ENCODE measurements at places on chromosomes 11 and 22. TPM values are rescaled to one million over a fixed set of nuclear protein-coding genes. Genes with fewer than 3 reads are reported as not detected.
A peak's percentile ranks its signal among the peaks of the same experiment; 100 is the strongest.

GRCh38 chr22:48605856-48606481 is 1221.7 kb downstream of the BRD1 start:
- H3K27me3 ChIP-seq = no peaks in the 10 kb centered on the region
- no peak overlapping the region for H3K4me3 ChIP-seq
- no peaks in the 10 kb centered on the region for H3K36me3 ChIP-seq
- no peaks in the 10 kb centered on the region for H3K4me1 ChIP-seq
- no peak for DNase-seq

GRCh38 chr11:19380375-19380774 is 139.6 kb upstream of the E2F8 start:
- no peak for DNase-seq
- H3K4me3 ChIP-seq = no peak overlapping the region
- H3K27ac ChIP-seq = peak overlapping the region; percentile 78
- no peaks in the 10 kb centered on the region for H3K36me3 ChIP-seq
- H3K4me1 ChIP-seq = peaks cover 7% of the 10 kb centered on the region
- peaks cover 3% of the 10 kb centered on the region for H3K27me3 ChIP-seq

DNA sequence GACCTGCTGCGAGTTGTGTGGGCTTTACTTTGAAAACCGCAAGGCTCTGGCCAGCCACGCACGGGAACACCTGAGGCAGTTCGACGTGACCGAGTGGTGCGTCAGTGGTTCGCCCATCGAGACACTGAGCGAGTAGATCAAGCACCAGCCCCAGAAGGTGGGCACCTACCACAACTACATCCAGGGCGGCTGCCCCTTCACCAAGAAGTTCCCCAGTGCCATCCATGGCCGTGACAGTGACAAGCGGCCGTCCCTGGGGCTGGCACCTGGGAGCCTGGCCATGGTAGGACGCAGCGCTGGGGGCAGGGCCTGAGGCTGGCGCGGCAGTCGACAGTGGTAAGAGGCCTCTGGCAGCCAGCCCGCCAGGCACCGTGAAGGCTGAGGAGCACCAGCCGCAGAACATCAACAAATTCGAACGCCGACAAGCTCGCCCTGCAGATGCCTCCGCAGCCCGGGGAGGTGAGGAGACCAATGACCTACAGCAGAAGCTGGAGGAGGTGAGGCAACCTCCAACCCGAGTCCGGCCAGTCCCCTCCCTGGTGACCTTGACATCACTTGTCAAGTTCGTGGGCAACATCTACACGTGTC is 545.2 kb upstream of the CCDC179 start:
- peak; percentile 84 for DNase-seq
- H3K27ac ChIP-seq = no peak overlapping the region
- H3K4me1 ChIP-seq = no peaks in the 10 kb centered on the region
- no peaks in the 10 kb centered on the region for H3K27me3 ChIP-seq

GRCh38 chr11:32983506-32983905 is 32.2 kb upstream of the DEPDC7 start:
- no peak overlapping the region for H3K4me3 ChIP-seq
- H3K36me3 ChIP-seq = no peaks in the 10 kb centered on the region
- no peak for DNase-seq
- H3K4me1 ChIP-seq = peaks cover 8% of the 10 kb centered on the region

DNA sequence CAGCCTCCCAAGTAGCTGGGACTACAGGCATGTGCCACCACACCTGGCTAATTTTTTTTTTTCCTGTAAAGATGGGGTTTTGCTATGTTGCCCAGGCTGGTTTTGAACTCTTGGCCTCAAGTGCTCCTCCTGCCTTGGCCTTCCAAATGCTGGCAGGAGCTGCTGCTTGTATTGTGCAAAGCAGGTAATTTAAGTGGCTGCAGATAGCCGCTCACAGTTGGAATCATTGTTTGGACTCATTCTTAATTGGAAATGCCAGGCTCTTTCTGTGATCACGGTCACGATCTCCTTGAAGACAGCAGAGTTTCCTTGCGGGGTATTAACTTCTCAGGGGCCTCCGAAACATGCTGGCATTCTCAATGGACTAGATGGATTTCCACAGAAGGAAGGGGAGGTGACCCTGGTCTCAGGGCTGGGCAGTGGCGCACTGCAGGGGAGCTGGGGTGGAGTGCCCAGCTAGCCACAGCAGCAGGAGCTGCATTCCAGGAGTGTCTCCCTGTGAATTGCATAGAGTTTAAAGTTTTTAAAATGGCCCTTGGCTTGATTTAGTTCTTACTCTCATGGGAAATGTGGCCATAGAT is 136.1 kb downstream of the MORC2 start:
- H3K27me3 ChIP-seq = no peaks in the 10 kb centered on the region
- no peaks in the 10 kb centered on the region for H3K36me3 ChIP-seq
- no peak for DNase-seq
- H3K27ac ChIP-seq = no peak overlapping the region
- peaks cover 25% of the 10 kb centered on the region for H3K4me1 ChIP-seq

DNA sequence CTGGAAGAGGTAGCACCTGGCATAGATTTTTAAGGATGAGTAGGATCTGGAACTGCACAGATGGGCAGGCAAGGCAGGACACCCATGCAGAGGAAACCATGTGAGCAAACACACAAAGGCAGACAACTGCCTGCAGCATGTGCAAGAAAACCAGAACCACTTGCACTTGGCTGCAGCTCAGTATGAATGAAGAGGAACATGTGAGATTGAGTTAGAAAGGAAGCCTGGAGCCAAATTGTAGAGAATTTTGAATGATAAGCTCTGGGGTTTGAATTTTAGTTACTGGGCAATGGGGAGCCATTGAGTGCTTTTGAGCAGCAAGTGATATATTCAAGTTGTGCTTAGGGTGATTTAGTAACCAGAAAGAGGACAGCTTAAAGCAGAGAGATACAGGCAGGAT is 583.4 kb downstream of the SOX6 start:
- H3K36me3 ChIP-seq = no peaks in the 10 kb centered on the region
- H3K4me3 ChIP-seq = no peak overlapping the region

DNA sequence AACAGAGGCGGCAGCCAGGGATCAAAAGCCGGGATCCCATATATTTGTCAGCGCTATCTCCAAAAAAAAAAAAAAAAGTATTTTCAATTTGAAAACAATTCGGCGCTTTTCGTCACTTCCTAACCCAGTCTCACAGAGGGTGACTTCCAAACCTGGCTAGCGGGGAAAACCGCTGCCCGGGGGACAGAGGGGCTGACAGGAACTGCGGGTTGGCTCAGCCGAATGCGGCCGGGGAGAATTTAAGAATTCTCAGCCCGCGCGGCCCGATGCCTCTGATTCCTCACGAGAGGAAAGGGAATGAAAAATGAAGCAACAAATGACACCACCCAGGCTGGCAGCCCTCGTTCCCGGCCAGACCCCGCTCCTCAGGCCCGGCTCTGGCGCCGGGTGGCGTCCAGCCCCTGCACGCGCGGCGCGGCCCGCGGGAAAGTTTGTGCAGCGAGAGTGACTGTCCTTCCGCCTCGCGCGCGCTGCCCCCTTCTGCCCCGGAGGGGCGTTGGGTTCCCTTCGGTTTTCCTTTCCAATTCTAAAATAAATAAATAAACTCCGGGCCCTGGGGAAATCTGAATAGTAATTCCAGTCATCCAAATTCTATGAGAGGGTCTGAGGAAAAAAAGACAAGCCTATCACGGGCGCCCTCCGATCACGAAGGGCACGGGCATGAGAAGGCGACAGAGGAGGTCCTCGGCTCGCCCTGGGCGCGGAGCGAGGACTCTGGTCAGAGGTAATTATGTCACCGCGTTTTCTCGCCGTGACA is 4.8 kb upstream of the PAX6 start:
- DNase-seq = no peak
- peak overlapping the region; percentile 54 for H3K4me3 ChIP-seq
- no peaks in the 10 kb centered on the region for H3K36me3 ChIP-seq

DNA sequence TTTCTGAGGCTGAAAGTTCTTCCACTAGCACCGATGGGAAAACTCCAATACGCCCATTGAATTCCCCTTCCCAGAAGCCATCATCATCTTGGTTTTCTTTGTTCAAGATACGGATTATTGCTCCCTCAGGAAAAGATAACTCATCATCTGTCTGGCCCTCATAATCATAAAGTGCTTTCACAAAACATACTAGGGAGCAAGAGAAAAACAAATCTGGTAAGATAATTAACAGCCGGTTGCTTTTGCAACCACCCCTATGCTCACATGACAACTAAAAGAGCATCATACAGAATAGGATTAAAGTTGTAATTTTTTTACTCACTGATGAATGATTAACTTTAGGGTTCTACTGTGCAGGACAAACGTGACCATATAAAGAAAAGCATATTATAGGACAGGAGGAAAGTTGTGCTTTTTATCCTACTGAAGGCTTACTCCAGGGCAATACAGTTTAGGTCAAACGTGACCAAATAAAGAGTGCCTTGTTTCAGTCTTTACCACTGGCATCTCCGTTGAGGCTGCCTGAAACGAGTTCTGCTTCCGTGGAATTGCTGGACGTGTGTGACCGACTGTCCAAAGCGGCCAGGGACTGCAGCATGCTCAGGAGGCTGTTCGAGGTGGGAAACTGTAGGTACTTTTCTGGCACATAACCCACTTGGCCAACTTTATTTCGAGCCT is 28.6 kb downstream of the ATG16L2 start:
- no peak for DNase-seq
- H3K4me3 ChIP-seq = no peak overlapping the region
- peaks cover 36% of the 10 kb centered on the region for H3K4me1 ChIP-seq
- H3K36me3 ChIP-seq = peaks cover 46% of the 10 kb centered on the region
- no peaks in the 10 kb centered on the region for H3K27me3 ChIP-seq
- H3K27ac ChIP-seq = no peak overlapping the region

GRCh38 chr11:31821766-31822165 is 10.6 kb upstream of the PAX6 start:
- H3K4me3 ChIP-seq = no peak overlapping the region
- peaks cover 82% of the 10 kb centered on the region for H3K27me3 ChIP-seq
- H3K4me1 ChIP-seq = peaks cover 13% of the 10 kb centered on the region
- no peak overlapping the region for H3K27ac ChIP-seq
- DNase-seq = no peak
- peaks cover 4% of the 10 kb centered on the region for H3K36me3 ChIP-seq

DNA sequence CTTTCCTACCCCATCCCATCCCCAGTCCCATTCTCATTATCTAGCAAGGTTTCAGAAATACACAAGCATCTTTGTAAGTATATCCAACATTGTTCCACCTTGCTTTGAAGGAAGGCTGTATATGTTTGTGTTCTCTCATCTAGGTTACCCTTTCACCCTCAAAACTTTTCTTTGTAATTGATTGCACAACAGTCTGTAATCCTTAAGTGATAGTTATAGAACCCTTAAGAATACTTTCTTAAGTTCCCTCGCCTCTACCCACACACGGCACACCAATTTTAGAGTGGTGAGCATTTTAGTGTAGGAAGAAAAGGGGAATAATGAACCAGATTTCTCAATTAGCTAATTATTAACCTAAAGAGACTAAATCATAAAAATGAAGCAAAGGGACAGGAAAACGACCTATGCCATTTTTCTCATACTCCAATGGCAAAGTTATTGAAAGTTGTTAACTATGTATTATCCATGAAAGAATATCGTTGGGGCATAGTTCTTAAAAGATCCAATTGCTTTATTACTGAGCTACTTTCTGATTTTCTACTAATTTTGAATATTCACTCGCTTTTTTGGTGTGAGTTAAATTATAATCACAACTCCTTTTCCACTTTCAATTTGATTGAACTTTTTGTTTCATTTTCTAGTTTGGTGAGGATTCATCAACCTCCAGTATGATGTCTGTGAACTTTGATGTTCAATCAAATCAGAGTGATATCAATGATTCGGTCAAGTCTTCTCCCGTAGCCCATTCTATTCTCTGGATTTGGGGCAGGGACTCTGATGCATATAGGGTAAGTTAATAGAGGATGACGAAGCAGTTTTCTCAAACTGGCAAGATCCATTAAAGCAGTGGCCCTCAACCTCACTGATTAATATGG is 44.9 kb downstream of the TTC17 start:
- no peaks in the 10 kb centered on the region for H3K27me3 ChIP-seq
- no peak overlapping the region for H3K27ac ChIP-seq
- no peak for DNase-seq
- peaks cover 41% of the 10 kb centered on the region for H3K36me3 ChIP-seq
- H3K4me1 ChIP-seq = no peaks in the 10 kb centered on the region

DNA sequence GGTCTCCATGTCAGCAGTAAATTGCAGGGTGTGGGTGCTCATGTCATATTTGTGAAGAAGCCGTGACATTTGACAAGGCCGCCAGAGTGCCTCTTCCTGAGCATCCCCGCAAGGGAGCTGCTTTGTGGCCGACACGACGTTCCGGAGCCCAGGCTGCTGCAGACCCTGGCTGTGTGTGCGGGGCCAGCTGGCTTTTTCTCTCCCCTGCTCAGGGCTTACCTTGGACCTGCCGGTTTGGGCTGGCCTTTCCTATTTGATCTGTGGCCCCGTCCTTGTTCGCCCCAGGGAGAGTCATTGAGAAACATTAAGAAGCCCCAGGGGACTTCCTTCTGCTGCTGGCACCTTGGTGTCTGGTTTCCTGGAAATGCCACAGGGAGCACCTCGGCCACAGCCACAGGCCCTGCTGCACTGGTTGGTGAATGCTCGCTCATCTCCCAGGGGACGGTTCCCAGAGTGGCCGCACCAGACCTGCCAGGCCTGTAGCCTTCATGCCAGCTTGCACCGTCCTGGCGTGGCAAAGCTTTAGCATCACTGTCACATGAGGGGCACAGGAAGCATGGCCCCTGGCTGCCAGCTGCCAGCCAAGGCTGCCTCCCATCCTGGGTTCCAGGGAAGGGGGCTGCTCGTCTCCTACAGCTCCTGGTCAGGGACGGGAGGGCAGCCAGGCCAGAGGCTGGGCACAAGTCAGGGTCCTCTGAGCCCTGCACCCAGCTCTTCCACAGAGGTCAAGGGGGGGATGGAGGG is 5.4 kb downstream of the GRK2 start:
- DNase-seq = peak; percentile 75
- no peak overlapping the region for H3K4me3 ChIP-seq
- H3K27me3 ChIP-seq = no peaks in the 10 kb centered on the region
- H3K4me1 ChIP-seq = peaks cover 56% of the 10 kb centered on the region

- no peak overlapping the region for H3K27ac ChIP-seq
- H3K36me3 ChIP-seq = no peaks in the 10 kb centered on the region
- H3K27me3 ChIP-seq = no peaks in the 10 kb centered on the region
- DNase-seq = no peak
Measured at GRCh38 chr11:5286901-5287300, 14.8 kb downstream of the OR51B4 start.

The ART1 gene
- total RNA-seq = not detected

The PMM1 gene
- total RNA-seq = 48.2 TPM

The OPCML gene
- 2.7 TPM for total RNA-seq

The KRTAP5-3 gene
- not detected for total RNA-seq

The DUSP8 gene
- 12.1 TPM for total RNA-seq

The GGTLC3 gene
- total RNA-seq = not detected

The PAX6 gene
- not detected for total RNA-seq

The PGA5 gene
- total RNA-seq = not detected

The MYO18B gene
- total RNA-seq = 0.20 TPM

The CBLIF gene
- total RNA-seq = not detected

The APOL1 gene
- 38.4 TPM for total RNA-seq

The E2F8 gene
- 1.4 TPM for total RNA-seq

The C1QTNF6 gene
- 14.6 TPM for total RNA-seq

The APOL2 gene
- total RNA-seq = 84.1 TPM

The NLRP14 gene
- not detected for total RNA-seq

Data from chondrocyte (in vitro differentiated cells).